ENCODE measurements at places on chromosomes 2 and 18. TPM values are rescaled to one million over a fixed set of nuclear protein-coding genes. Genes with fewer than 3 reads are reported as not detected.

The FAM228A gene
- total RNA-seq = 0.32 TPM

The STAT4 gene
- total RNA-seq = 5.6 TPM

The RASGRP3 gene
- 26.9 TPM for total RNA-seq

The PLB1 gene
- 1.8 TPM for total RNA-seq

The CROCC2 gene
- total RNA-seq = 0.81 TPM

All from hair follicle dermal papilla cell (primary cell).